ENCODE measurements at places on chromosomes 16 and 17. TPM values are rescaled to one million over a fixed set of nuclear protein-coding genes. Genes with fewer than 3 reads are reported as not detected.

GRCh38 chr16:78407191-78407590, 307.7 kb downstream of the WWOX start:
- H3K4me3 ChIP-seq, result no peak overlapping the region
- H3K27me3 ChIP-seq, result no peaks in the 10 kb centered on the region
- H3K27ac ChIP-seq, result no peak overlapping the region
- no peak for DNase-seq
- no peaks in the 10 kb centered on the region for H3K4me1 ChIP-seq
- H3K36me3 ChIP-seq, result no peaks in the 10 kb centered on the region

GRCh38 chr16:85399583-85400284, 213.4 kb upstream of the GSE1 start:
- H3K36me3 ChIP-seq, result no peaks in the 10 kb centered on the region
- H3K4me1 ChIP-seq, result peaks cover 33% of the 10 kb centered on the region
- H3K27ac ChIP-seq, result no peak overlapping the region

ZG16 gene
- not detected for total RNA-seq

DNA sequence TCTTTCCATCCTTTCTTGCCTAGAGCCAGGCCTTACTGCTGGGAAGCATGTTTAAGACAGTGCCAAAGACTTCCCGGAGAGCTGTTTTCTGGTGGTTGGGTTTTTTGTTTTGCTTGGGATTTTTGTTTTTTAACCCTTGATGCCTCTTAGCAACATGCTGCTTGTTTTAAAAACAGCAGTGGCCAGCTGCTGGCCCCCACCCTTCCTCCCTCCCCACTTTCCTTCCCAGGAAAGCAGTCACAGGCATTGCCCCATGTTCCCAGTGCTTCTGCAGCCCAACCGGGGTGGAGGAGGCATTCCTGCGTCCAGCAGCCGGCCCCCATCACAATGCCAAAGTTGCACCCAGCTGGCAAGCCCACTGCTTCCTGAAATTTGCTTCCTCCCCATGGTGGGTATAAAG, 12.6 kb downstream of the TMEM132E start:
- no peaks in the 10 kb centered on the region for H3K4me1 ChIP-seq
- H3K36me3 ChIP-seq, result no peaks in the 10 kb centered on the region
- H3K27me3 ChIP-seq, result no peaks in the 10 kb centered on the region
- no peak overlapping the region for H3K4me3 ChIP-seq
- DNase-seq, result no peak

GRCh38 chr16:3599922-3600321, 11.5 kb downstream of the SLX4 start:
- no peak for DNase-seq
- no peak overlapping the region for H3K27ac ChIP-seq
- H3K27me3 ChIP-seq, result no peaks in the 10 kb centered on the region
- H3K36me3 ChIP-seq, result peaks cover 8% of the 10 kb centered on the region
- H3K4me1 ChIP-seq, result no peaks in the 10 kb centered on the region
- H3K4me3 ChIP-seq, result no peak overlapping the region

DNA sequence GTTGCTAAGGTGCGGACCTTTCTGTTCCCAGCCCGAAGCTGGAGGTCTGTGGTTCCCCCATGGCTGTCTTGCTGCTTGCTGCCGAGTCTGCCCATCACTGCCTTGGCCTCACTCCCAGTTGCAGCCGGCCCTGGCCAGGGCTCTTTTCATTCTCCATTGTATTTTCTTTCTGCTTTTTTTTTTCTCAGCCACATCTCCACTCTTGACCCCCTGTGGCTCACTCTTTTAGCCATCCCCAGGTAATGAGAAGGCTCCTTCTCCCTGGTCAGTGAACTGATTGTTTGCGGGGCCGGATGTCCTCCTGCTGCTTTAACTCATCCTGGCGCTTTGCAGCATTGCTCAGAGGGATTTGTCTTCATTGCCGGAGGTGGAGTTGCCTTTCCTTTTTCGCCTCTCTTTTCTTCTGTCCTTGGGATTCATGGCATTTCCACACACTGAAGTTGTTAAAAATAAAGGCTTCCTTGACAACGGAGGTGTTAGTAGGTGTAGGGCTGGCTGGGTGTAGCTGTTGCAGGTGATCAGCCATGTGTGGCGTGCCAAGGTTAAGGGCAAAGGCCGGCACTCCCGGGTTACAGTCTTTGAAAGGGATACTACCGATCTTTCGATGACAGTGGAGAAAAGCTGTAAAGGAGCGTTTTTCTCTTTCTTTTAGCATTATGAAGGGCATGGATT, 34.1 kb downstream of the MAP2K6 start:
- H3K4me3 ChIP-seq, result no peak overlapping the region
- H3K4me1 ChIP-seq, result no peaks in the 10 kb centered on the region
- no peak overlapping the region for H3K27ac ChIP-seq
- DNase-seq, result no peak

- DNase-seq, result no peak
- H3K27me3 ChIP-seq, result no peaks in the 10 kb centered on the region
- no peak overlapping the region for H3K4me3 ChIP-seq
- H3K36me3 ChIP-seq, result no peaks in the 10 kb centered on the region
- no peaks in the 10 kb centered on the region for H3K4me1 ChIP-seq
- H3K27ac ChIP-seq, result no peak overlapping the region
Measured at GRCh38 chr17:9529033-9529700, 46.5 kb downstream of the STX8 start.

- H3K4me3 ChIP-seq, result no peak overlapping the region
- no peak overlapping the region for H3K27ac ChIP-seq
- no peak for DNase-seq
- H3K4me1 ChIP-seq, result no peaks in the 10 kb centered on the region
- H3K36me3 ChIP-seq, result peaks cover 4% of the 10 kb centered on the region
Measured at GRCh38 chr17:64599187-64599676, 62.9 kb downstream of the SMURF2 start.

LHX1 gene
- not detected for total RNA-seq

- no peaks in the 10 kb centered on the region for H3K36me3 ChIP-seq
- H3K4me3 ChIP-seq, result no peak overlapping the region
- peak overlapping the region; percentile 24 for H3K27ac ChIP-seq
Measured at GRCh38 chr16:47523342-47524006, 62.3 kb downstream of the PHKB start.

CDH8 gene
- total RNA-seq, result not detected

MFSD6L gene
- 0.12 TPM for total RNA-seq

GRCh38 chr16:9847146-9847545, 335.1 kb downstream of the GRIN2A start:
- no peak overlapping the region for H3K4me3 ChIP-seq
- no peak for DNase-seq
- no peaks in the 10 kb centered on the region for H3K27me3 ChIP-seq
- no peaks in the 10 kb centered on the region for H3K36me3 ChIP-seq
- no peaks in the 10 kb centered on the region for H3K4me1 ChIP-seq

- H3K4me1 ChIP-seq, result no peaks in the 10 kb centered on the region
- H3K36me3 ChIP-seq, result no peaks in the 10 kb centered on the region
- DNase-seq, result no peak
- H3K4me3 ChIP-seq, result no peak overlapping the region
- H3K27ac ChIP-seq, result no peak overlapping the region
Measured at GRCh38 chr17:49078248-49078647, 54.3 kb upstream of the B4GALNT2 start.
